Activated CD4-positive, alpha-beta T cell treated with anti-CD3 and anti-CD28 coated beads, Interleukin-2, amount 10 ng/mL, durations not matched to agents 7 days and 5 days (primary cell): ENCODE measurements at places on chromosomes 1 and 21.
A peak's percentile ranks its signal among the peaks of the same experiment; 100 is the strongest.

- no peak for DNase-seq
Observed at GRCh38 chr1:153790313-153790965, 15.2 kb downstream of the SLC27A3 start.

- DNase-seq = no peak
Observed at GRCh38 chr1:117210831-117211261, at the start of gene VTCN1. Gene VTCN1, minus strand, starts transcription at chr1:117210927. Its CDS starts 72 bp downstream, at chr1:117210855.

DNA sequence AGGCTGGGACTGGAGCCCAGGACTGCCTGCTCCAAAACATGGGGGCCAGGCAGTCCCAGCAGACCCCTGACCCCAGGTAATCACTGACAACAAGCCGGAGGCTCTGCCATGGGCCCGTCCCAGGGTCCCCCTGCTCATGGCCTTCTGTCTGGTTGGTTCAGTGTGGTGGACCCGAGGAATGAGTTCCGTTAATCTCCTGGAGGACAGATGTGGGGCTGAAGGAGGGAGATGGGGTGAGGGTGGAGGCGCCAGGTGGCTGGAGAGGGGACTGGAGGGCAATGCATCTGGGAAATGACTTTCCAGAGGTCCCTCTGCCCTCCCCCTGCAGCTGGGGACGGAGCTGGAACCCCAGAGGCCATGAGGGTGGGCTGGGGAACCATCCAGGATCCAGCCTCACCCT lies 103.2 kb downstream of the EBNA1BP2 start:
- DNase-seq = no peak

- DNase-seq = no peak
Observed at GRCh38 chr1:36532810-36533401, 50.2 kb upstream of the CSF3R start.

DNA sequence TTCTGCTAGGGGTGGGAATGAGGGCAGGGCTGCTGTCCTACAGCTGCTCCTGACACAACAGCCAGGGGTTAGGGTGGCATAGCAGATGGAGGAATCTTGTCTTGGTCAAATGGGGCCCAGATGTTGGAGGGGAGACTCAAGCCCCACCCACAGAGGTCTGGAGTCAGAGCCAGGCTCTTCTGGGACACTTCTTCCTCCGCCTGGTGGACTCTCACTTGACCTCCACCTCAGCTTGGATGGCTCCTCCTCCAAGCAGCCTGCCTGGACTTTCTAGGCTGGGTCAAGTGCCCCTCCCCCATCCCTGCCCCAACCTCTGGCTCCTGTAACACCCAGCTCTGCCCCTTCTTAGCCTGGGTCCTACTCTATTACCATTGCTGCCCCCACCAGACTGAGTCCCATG lies 35.5 kb downstream of the EPHA2 start:
- no peak for DNase-seq

DNA sequence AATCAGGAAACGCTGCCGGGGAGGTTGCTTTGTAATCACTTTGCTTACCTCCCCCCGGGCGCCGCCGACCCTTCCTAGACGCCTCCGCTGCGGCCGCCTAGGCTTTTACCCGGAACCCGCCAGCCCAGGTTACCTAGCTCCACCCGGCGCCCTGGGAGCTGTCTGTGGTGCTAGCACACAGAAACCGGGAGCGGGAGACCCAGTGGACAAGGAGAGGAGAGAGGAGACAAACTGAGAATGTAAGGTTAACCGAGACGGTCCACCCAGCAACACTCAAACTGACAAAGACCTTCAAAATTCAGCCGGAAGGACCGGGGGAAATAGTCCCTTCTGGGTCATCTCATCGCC lies 9.8 kb downstream of the BARHL2 start:
- DNase-seq = no peak

- peak; percentile 34 for DNase-seq
Observed at GRCh38 chr1:204507317-204508105, 8.7 kb upstream of the MDM4 start.

DNA sequence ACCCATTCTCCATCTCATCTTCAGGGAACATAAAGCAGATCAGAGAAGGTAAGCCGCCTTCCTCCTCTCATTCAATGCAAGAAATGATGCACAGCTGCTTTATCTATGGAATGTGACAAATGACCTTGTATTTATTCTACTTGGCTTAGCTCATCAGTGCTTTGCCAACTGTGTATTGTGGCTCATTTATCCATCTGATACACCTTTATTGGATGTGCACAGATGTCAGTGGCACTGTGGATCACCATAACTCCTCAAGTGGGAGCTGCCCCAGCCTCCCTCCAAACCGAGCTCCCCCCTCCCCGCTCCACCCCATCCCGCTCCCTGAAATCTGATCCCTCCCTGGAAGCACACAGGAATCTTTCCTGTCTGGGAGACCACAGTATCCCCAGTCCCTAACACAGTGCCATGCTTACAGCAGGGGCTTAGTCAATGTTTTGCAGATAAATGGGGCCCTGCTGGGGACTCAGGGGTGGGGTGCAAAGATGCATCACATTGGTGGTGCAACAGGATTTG lies 156.0 kb upstream of the RAB4A start:
- no peak for DNase-seq

- DNase-seq = no peak
Observed at GRCh38 chr1:166903232-166903631, 27.2 kb upstream of the TADA1 start.

GRCh38 chr1:103525114-103525606 lies 339 bp upstream of the RNPC3 start:
- DNase-seq = no peak

- no peak for DNase-seq
Observed at GRCh38 chr1:65948609-65949229, 156.0 kb downstream of the PDE4B start.

GRCh38 chr1:111203681-111204200 lies 3.3 kb upstream of the DENND2D start:
- DNase-seq = peak; percentile 92

DNA sequence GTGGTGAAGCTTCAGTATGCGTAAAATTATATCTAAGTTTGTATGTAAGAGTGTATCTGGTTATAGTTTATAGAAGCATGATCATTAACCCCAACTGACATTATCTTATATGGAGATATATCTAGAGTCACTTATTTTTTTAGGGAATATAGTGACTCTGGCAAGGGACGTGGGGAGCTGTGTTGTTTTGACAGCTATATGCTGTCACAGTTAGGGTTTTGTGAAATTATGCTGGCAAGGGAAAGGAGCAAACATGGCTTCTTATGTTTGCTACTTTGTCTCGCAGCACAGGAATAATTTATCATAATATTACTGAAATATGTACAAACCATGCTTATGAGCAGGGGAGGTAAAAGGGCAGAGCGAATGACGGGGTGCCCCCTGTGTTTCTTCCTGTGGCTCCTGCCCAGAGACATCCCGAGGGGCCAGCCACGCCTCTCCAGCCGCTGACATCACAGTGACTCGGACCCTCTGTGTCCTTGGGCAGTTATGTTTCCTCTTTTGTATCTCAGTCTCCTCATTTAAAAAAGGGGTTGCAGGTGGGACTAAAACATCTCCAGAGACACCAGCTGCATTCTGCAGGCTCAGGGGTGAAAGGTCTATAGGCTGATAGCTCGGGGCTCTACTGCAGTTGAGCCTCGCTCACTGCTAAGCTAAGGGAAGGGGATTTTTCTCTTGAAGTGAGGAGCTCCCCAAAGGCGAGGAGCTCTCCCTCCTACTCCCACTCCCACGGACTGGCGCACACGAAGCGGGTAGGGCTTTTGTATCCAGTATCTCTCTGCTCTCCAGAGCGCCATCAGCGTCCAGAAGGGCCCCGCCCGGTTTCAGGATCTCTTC lies 14.9 kb downstream of the A3GALT2 start:
- no peak for DNase-seq

DNA sequence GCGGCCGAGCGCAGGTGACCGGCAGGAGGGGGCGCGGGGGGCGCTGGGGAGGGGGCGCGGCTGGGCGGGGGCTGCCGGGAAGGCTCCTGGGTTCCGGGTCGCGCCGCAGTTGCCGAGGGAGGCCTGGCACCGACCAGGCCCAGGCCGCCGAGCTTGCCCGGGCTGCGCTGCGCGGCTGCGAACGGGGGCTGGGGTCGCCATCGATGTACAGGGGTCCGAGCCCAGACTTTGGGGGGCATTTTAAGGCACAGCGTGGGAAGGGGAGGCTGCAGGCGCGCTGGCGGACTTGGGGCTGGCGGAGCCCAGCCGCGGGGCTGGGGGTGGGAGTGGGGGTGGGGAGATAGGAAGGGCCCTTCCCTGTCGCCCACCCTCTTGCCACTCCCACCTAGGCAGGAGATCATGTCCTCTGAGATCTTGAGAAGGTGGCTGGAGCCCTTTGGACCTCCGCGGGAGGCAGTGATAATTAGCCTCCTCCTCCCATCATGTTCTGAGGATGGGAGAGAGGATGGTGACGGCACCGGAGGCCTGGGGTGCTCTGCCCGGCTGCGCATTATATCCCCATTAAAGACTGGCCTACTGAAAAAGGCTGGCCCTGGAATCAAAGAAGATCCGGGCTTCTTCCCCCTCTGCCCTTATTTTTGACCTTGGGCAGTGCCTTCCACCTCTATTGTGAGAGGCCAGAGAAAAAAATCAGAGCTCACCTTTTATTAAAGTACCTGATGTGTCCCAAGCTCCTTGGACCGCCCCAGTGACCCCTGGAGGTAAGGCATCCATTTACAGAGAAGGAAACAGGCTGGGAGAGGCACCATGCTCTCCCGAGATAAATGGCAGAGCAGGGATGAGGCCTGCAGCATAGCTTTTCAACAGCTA lies 497 bp downstream of the FBXO44 start:
- no peak for DNase-seq

GRCh38 chr1:201167041-201167991 lies 13.0 kb upstream of the TMEM9 start:
- DNase-seq = no peak

DNA sequence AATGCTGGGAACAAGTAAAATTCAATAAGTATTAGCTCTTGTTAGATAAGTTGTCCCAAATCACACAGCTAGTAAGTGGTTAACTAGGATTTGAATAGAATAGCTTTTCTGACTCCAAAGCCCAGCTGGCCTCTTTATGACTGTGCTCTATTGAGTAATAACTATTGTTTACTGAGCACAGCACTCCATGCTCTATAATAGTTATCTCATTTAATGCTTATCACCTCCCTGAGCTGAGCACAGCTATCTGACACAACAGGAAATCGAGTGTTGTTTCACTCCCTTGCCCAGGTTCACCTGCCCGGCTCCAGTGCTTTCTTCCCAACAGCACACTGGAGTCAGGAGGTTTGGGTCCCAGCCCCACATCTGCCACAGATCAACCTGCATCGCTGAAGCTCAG lies 38.8 kb upstream of the STMN1 start:
- no peak for DNase-seq

GRCh38 chr1:165481820-165482532 lies 37.0 kb upstream of the RXRG start:
- DNase-seq = no peak
